ENCODE measurements at places on chromosomes 3 and 15.

GRCh38 chr3:166481340-166481739 lies 644.1 kb upstream of the BCHE start:
- DNase-seq, result no peak

GRCh38 chr3:177563792-177564191 lies 366.5 kb upstream of the TBL1XR1 start:
- DNase-seq, result no peak

DNA sequence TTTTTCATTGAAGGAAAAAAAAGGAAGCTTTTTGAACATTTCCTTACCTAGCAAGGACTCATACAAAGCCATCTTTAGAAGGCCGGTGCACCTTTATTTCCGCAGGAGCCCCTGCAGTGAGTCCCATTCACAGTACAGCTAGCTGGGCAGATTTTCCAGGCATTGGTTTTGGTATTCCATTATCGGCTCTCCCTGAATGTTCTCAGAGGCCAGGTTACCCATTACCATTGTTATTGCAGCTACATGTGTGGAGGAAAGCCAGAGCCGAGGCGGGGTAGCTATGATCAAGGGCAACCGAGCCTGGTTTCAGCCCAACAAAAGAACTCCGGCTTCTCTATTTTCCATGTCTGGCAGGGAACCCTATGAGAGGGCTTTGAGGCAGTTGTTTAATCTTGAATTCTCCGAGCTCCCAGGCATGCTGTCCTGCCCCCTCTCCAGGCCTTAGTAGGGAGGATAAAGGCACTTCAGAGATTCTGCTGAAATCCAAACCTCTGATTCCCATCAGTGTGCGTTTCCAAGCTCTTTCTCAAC lies 100.3 kb downstream of the LRRK1 start:
- no peak for DNase-seq

- DNase-seq, result no peak
Measured at GRCh38 chr3:72496051-72496670, 352.1 kb downstream of the SHQ1 start.

- DNase-seq, result no peak
Measured at GRCh38 chr15:48040166-48040817, 80.5 kb upstream of the SLC24A5 start.

GRCh38 chr3:62363275-62363674 lies 10.1 kb downstream of the FEZF2 start:
- no peak for DNase-seq

DNA sequence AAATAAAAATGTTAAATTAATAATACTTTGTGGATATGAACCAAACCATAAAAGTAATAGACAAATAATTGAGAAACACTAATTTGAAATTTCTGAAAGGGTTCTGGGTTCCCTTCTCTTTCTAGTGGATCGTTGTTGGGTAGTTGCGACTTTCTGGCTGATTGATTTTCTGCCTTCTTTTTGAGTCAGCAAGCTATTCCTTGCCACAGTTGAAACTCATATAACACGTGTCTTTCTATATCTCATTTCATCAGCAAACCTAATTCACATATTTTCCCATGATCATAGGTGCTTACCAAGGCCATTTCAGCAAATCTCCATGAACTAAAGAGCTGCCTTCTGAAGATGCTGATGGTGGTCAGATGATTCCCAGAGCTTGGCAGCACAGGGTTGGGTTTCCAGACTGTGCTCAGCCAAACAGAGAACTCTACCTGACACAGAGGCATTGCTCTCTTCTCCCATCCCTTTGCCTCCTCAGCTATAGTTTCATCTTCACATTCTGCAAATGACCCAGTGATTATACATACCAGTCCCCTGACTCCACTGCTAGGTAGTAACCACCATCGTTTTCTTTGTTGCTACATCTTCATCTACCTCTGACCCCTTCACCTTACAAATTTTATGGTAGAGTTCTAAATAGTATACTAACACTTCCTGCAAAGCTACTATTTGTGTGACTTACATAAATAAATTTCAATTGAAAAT lies 383.9 kb upstream of the DPH6 start:
- DNase-seq, result no peak

DNA sequence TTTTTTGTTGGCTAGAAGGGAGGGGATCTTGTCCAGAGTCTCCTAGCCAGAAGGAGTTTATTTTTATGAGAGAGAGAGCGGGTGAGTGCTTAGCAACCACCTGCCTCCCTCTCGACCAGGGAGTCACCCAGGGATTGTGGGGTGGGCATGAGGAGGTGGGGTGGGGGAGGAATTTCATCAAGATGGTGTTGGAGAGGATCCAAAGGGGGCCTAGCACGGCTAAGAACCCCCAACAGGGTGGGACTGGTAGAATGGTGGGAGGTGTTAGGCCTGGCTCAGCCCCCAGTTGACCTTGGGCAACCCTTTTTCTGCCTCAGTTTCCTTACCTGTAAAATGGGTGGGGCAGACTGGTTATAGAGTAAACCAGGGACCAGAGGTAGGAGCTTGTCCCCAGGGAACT lies 1.8 kb downstream of the SLC6A6 start:
- no peak for DNase-seq

DNA sequence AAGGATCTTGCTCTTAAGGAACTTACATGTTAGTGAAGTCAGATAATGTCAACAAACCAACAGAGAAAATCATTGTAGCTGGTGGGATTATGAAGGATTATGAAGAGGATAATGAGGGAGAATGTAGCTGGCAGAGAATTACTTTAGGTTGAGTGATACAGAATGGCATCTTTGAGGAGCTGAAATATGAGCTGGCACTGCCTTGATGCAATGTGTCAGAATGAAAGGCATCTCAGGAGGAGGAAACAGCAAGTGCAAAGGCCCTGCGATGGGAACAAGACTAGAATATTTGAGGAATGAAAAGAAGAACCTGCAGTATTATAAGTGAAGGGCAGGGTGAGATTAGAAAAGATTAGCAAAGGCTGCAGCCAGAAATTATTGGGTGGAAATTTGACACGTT lies 237.2 kb upstream of the ADAMTS9 start:
- DNase-seq, result no peak

GRCh38 chr3:105162448-105162847 lies 204.3 kb upstream of the ALCAM start:
- DNase-seq, result no peak

GRCh38 chr3:8767256-8767666 lies 2.2 kb downstream of the OXTR start:
- no peak for DNase-seq

DNA sequence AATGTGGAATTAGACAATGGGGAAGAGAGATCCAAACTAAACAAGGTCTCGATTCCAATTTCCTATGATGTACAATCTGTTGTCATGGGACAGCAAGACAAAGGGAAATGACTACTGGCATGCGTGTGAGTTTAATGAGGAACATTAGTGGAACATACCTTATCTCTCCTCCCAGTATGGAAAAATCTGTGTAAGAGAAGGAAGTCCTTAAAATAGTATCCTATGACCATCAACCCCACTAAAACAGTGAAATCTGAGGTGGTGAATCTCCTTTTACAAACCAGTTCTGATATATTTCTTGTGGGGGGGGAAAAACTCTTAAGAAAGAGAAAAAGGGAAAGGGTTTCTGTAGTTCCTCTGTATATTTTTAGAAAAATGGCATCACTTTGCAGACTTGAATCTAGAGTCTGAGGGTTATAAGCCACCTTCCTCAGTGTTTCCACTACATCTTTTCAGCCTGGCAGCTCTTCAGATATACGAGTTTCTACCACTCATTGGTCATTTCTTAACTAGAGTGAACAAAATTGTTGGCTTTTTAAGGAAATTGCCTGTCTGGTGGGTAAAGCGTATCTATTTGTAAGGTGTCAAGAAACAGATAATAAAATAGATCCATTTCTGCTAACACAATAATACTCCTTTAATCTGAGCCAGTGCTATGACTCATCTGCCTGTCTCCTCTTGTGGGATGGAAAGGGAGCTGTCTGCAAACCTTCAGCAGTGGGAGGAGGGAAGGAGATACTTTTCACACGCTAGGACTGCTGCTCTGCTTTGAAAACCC lies 3.0 kb upstream of the TNFAIP8L3 start:
- no peak for DNase-seq

GRCh38 chr15:66006986-66007385 lies 137.7 kb downstream of the RAB11A start:
- no peak for DNase-seq

GRCh38 chr15:55823699-55824340 lies 80.9 kb upstream of the PRTG start:
- no peak for DNase-seq

DNA sequence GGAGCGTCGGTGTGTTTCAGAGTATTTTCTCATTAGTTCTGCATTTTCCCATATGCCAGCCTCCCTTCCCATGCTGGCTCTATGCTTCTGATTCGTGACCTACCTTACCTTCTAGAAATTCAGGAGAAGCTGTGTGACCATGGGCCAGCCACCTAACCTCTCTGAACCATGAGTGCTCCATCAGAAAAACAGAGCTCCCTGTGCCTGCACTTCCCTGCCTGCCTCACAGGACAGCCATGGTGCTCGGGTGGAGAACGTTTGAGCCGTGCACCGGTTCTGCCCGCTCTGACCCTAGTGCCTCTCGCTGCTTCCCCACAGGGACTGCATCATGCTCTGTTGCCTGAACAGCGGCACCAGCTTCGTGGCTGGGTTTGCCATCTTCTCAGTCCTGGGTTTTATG lies 74.5 kb upstream of the SLC6A1 start:
- DNase-seq, result no peak

DNA sequence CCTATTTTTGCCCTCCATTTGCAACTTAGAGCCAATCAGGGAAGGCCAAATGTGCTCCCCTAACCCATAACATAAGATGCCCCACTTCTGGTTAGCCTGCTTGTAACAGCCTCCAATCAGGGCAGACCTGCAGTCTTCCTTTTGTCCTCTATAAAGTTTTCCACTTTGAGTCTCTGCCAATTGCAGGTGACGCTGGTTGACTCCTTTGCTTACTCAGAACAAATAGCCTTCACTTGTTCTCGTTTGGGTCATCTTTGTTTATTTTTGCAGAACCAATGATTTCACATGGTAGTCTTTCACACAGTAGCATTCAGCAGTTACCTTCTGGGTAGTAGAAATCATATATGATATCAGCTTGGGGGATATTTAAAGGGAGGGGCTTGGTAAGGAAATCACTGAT lies 225.6 kb downstream of the MINAR1 start:
- DNase-seq, result no peak

DNA sequence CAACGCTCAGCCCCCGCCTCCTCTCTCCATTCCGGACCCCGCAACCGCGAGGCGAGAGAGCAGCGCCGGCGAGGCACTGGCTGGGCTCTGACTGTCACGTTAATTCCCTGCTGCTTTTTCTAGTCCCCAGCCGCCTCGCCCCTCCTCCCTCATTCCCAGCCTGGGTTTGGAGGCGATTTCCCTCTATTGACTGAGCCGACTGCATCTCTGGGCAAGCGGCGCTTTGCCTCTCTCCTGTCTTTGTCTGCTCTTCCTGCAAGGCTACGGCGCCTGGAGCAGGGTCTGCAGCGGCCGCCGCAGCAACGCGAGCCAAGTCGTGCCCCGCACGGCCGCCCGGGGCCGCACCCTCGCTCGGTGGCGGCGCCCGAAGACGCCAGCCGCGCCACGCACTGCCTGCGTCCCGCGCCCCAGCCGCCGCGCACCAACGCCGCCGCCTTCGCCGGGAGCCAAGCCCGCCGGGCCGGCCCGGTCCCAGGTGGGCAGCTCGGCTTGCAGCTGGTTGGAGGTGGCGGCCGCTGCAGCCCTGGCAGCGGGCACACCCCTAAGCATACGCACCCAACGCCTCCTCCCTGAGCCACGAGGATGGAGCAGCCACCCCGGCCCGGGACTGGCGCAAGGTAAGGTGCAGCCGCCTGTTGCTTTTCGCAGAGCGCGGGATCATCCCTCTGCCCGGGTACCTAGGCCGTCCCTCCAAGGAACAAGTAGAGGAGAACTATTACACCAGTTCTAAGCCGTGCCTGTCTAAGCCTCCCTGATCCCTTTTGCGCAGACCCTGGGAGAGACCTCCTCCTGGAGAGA lies at the start of gene LRRC3B:
Gene LRRC3B, plus strand, starts transcription at position 152 of the 798 bp plus-strand sequence. CDS start 86,901 bp downstream, outside the sequence.
- no peak for DNase-seq

GRCh38 chr15:54605556-54605955 lies 591.2 kb downstream of the RSL24D1 start:
- no peak for DNase-seq

GRCh38 chr3:21734746-21735145 lies 16.3 kb downstream of the ZNF385D start:
- DNase-seq, result no peak

DNA sequence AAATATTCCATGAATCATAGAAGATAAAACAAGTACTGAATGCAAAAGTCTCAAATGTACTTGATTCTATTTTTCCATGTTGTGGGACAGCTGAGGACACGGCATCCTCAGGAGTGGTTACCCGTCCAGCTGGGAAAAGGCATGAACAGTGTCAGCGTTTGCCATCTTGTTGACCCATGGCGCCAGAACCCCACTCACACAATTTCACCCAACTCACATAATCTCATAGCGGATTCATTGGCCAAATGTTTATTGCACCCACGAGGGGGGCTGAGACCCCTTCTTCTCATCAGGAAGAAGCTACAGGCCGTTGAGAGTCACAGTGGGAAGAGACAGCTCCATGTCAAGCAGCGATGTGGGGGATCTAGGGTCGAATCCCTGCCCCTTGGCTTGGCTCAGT lies 72.9 kb downstream of the OCA2 start:
- DNase-seq, result no peak

- no peak for DNase-seq
Measured at GRCh38 chr3:82044930-82045705, 283.7 kb upstream of the GBE1 start.

- no peak for DNase-seq
Measured at GRCh38 chr3:141276398-141276797, 44.8 kb downstream of the PXYLP1 start.

GRCh38 chr15:62344806-62345539 lies 179.9 kb upstream of the C2CD4B start:
- no peak for DNase-seq

GRCh38 chr3:102478160-102478559 lies 43.3 kb downstream of the ZPLD1 start:
- no peak for DNase-seq

DNA sequence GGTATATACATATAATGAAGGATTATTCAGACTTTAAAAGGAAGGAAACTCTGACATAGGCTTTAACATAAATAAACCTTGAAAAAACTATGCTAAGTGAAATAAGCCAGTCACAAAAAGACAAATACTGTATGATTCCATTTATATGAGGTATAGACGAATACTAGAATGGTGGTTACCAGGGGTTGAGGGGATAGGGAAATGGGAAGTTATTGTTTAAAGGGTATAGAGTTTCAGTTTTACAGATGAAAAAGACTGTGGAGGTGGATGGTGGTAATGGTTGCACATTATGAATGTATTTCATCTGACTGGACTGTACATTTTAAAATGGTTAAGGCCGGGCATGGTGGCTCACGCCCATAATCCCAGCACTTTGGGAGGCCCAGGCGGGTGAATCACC lies 41.7 kb downstream of the FRMD5 start:
- no peak for DNase-seq

DNA sequence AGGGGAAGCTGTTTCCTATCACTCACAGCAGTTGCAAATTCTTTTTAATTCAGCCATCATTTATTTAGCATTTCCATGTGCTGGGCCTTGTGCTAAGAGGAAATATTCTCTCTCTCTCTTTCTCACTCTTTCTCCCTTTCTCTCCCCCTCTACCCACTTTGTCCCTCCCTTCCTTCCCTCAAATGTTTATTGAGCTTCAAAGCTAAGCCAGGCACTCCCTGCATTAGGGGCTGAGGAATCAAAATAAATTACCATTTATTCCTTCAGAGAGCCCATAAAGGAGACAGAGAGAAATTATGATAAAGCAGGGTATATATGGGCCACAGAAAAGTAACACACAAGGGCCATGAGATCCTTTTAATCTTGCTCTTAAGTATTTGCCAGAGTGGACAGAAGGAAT lies 6.8 kb downstream of the TMPRSS7 start:
- no peak for DNase-seq

GRCh38 chr15:37083610-37084009 lies 16.7 kb downstream of the MEIS2 start:
- no peak for DNase-seq

- no peak for DNase-seq
Measured at GRCh38 chr3:141875893-141876380, 506 bp upstream of the ATP1B3 start.

All from activated naive CD4-positive, alpha-beta T cell treated with anti-CD3 and anti-CD28 coated beads, Interleukin-2, amount 50 U/mL, for 72 hours (primary cell).